Cardiac septum (tissue), 1 donor: ENCODE measurements at places on chromosomes 1 and 21. TPM values are rescaled to one million over a fixed set of nuclear protein-coding genes. Genes with fewer than 3 reads are reported as not detected.

- no peak for DNase-seq
Observed at GRCh38 chr1:214341459-214341858, 60.5 kb downstream of the SMYD2 start.

DNA sequence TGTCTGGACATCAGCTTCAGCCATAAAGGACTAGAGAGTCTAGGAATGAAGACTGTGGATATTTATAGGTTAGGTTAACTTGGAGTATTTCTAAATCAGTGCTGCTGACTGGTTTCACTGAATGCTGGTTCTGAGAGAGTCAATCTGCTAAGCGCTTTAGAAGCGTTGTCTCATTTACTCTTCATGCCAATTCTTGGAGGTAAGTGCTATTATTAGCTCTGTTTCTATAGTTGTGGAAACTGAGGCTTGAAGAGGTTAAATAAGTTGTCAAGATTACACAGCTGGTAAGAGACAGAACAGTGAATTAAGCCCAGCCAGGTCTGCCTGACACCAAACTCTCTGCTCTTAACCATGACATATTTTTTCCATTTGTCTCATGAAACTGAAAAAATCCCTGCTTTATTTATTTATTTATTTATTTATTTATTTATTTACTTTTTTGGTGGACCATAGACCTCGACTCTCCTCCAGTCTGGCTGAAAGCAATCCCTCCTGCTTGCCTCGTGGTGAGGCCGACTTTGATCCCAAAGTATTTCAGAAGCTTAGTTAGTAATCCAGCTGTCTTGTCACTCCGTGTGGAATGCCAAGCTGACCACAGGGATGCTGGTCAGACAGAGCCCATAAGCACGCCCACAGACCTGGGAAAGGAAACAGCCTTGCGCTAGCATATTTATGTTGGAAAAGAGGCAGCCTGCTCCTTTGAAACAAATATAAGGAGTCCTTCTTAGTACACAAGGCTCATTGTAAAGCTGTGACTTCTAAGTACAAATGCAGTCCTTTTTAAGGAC, 16.9 kb downstream of the NTMT2 start:
- peak; percentile 78 for DNase-seq

DNA sequence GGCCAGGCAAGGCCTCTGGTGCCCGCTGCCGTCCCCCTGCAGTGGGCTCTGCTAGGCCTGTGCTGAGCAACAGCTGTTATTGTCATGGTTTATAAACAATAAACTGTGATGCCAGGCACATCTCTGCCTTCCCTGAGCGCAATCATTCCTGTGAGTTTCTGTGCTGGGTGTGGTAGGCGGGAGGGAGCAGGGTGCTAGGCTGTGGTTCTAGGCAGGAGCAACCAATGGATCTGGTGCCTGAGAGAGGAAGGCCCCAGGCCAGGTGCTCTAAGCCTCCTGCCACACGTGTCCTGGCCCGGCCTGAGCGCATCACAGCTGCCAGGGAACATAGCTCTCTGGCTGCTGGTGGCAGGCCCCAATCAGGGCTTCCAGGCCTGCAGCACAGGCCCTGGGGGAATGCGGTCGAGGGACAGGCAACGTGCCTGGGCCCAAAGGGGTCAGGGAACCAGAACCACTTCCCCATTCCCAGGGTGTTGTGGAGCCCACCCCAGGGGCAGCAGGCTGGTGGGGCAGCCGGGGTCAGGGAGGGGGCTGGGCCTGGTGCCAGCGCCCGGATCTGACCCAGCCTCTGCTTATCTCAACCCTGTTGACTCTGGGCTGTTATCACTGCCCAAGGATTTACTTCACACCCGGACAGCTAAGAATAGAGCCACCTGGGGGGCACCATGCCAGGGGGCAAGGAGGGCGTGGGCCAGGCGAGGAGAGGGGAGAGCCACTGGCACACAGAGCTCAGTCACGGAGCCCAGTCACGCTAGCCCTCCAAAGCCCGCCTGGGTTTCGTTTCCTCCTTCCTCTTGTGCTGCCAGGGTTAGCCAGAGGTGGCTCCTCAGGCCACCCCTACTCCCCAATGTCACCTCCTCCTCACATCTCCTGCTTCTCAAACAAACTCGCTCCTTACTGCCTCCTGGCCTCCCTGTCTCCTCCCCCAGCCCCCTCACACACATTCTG, 11.5 kb downstream of the TRIM46 start:
- peak; percentile 75 for DNase-seq

DNA sequence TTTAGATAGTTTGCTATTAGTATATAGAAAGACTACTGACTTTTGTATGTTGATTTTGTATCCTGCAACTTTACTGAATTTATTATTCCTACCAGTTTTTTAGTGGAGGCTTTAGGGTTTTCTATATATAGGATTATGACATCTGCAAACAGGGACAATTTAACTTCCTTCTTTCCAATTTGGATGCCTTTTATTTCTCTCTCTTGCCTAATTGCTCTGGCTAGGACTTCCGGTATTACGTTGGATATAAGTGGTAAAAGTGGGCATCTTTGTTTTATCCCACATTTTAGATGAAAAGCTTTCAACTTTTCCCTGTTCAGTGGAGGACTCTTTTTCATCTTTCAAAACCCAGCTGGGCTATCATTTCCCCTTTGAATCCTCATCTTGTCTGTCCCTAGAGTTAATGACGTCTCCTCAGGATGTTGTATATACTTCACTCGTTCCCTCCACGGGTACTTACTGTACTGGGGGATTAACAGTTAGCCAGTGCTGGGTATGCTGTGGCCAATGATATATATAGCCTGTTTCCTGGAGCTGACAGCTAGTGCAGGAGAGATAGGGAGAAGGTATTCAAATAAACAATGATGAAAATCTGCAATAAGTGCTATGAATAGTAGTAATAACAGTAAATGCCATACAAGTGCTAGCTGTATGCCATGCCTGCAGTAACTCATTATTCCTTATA, 9.8 kb downstream of the ACOT11 start:
- DNase-seq, result peak; percentile 41

GRCh38 chr1:107894605-107895004, 70.4 kb downstream of the VAV3 start:
- DNase-seq, result no peak

- no peak for DNase-seq
Observed at GRCh38 chr1:18139198-18139981, 31.8 kb downstream of the IGSF21 start.

XPR1 gene
- total RNA-seq, result 147 TPM
